Stimulated activated naive B cell treated with anti-CD40 and anti-IgM and Interleukin-4, amounts not matched to agents 10 μg/mL and 1 μg/mL and 100 μg/mL, for 72 hours (primary cell): ENCODE measurements at places on chromosomes 12 and 14.
A peak's percentile ranks its signal among the peaks of the same experiment; 100 is the strongest.

- DNase-seq, result no peak
Measured at GRCh38 chr12:83261998-83262397, 575.3 kb downstream of the TMTC2 start.

DNA sequence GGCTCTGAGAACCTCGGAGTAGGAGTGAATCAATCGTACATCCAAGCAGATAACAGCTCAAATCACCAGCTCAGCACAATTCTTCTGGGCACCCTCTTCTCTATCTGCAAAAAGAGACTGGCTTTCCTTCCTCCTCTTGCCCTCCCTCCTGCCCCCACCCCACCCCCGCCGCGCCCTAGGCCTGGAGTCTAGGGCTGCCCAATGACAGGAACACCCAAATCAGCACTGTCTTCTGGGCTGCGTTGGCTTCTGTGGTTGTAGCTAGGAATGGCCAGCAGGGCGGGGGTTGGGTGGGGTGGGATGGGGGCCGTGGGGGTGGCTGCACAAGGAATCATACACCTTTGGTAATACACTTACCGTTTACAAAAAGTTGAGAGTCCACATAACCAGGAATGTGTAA is 28.0 kb upstream of the TMCC3 start:
- no peak for DNase-seq

DNA sequence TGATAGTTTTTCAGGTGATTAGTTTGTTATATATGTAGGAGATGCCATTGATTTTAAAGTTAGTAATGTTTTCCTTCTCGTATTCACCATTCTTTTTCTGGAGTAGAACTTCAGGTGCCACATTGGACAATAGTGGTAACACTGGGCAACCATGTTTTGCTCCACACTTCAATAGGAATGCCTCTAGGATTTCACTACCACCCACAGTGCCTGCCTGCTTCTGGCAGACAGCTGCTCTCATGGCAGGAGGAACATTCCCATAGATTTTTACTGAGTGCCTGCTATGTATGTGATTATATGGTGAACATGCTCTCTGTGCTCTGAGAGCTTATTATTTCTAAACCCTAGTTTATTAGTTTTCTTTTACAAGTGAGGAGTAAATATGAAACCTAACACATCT is 53.7 kb downstream of the GCH1 start:
- no peak for DNase-seq

DNA sequence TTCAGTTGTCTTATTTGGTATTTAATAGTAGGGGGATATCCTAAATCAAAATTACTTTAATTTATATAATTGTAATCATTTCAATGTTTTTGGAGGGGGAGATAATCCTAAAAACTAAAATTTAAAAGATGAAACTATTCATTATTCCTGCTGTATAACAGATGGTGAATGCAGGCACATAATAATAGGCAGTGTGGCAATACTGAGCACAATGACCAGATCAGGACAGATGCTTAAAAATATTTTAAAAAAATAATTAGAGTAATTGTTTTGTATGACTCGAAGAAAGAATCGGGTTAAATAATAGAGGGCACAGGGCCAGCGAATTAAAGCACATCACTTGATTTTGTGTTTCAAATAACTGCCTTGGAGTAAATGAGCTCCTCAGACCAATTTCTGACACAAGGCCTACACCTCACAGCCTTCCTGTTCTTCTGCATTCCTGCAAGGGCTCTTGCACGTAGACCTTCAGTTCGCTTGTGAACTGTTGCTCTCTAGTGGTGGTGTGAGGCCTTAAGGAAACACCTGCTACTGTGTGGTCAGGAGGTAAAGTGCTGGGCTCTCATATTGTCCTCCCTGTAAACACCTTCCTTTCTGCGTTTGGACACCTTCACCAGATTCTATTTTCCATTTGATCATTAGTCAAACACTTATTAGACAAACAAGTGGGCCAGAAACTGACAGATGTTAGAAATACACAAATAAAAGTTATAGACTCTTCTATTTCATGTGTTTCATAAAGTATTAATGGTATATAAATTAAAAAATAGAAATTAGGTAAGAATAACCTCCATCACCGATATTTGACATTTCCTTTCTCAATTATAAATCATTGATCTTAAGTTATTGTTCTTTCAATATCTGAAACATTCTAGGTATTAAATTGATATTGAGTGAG is 29.3 kb upstream of the KLRF1 start:
- peak; percentile 61 for DNase-seq

DNA sequence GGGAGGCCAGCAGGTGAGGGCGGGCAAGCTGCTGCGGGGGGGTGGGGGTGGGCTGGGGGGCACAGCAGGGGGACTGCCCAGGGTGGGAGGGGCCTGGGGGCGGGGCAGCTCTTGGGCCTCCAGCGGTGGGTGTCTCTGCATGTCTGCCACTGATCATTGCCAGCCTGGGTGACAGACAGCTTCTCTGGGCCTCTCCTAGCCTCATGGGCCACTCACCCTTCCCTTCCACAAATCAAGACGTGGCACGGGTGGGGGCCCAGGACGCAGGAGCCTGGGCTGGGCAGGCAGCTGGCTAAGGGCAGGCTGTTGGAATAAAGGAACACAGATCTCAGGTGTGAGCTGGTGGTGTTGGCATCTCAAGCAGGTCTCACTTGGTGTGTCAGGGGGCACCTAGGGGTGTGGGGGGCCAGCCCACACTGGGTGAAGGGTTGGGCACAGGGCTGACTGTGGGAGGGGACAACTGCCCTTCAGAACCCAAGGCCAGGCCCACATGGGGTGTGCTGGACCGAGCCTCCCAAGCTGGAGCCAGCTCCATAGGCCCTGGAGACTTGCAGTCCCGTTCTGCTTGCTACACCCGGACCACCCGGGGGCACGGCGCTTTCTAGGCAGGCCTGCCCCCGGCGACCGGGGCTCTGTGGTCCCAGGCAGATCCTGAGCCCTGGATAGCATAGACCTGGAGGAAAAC is 3.0 kb downstream of the TEDC1 start:
- DNase-seq, result no peak

DNA sequence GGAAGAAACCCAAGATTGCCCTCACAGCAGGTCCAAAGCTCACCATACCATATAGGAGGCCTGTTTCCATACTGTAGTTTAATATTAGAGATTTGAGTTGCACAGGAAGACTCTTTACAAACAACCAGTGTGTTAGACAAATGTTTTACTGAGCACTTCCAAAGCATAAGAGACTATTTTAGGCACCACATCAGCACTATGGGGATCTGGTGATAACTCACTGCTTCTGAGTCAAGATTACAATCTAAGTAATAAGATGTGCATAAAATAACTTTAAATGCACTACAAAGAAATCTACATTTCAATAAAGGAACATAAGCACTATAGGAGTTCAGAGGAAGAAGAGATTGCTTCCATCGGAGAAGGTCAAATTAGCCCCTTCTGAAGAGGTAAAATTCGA is 71.4 kb downstream of the SPPL3 start:
- DNase-seq, result no peak

DNA sequence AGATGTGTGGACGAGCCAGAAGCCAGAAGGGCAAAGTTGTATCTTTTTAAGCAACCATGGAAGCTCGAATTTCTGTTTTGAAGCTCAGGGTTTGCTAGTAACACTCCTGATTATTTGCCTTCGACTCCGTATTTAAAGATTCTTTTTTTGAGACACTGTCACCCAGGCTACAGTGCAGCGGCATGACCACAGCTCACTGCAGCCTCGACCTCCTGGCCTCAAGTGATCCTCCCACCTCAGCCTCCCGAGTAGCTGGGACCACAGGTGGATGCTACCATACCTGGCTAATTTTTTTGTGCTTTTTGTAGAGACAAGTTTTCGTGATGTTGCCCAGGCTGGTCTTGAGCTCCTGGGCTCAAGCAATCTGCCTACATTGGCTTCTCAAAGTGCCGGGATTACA is 18.7 kb upstream of the OASL start:
- no peak for DNase-seq

- no peak for DNase-seq
Measured at GRCh38 chr14:104977008-104977680, 1.0 kb downstream of the AHNAK2 start.

- DNase-seq, result no peak
Measured at GRCh38 chr12:106141003-106141402, 2.2 kb upstream of the NUAK1 start.

DNA sequence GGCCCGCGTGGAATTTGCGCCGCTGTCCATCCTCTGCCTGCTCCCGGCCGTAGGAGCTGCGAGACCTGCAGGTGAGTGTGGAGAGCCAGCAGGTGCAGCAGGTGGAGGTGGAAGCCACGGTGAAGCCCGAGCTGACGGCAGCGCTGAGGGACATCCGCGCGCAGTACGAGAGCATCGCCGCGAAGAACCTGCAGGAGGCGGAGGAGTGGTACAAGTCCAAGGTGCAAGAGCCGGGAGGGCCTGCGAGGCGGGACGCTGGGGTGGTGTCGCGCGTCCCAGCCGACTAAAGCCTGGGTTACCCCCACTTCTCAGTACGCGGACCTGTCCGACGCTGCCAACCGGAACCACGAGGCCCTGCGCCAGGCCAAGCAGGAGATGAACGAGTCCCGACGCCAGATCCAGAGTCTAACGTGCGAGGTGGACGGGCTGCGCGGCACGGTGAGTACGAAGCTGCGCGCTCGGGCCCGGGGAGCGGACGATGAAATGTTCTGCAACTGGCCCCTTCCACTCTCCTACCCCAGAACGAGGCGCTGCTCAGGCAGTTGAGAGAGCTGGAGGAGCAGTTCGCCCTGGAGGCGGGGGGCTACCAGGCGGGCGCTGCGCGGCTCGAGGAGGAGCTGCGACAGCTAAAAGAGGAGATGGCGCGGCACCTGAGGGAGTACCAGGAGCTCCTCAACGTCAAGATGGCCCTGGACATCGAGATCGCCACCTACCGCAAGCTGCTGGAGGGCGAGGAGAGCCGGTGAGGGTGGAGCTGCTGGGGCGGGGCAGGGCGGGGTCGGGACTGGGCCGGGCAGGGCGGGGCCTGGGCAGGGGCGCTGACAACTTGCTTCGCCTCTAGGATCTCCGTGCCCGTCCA is 2.1 kb downstream of the PRPH start:
- no peak for DNase-seq

- peak; percentile 71 for DNase-seq
Measured at GRCh38 chr14:75222208-75222701, 45.8 kb upstream of the TMED10 start.

- no peak for DNase-seq
Measured at GRCh38 chr12:44372259-44372658, 503.9 kb downstream of the NELL2 start.

GRCh38 chr14:90382491-90383125 is 14.2 kb upstream of the CALM1 start:
- no peak for DNase-seq

DNA sequence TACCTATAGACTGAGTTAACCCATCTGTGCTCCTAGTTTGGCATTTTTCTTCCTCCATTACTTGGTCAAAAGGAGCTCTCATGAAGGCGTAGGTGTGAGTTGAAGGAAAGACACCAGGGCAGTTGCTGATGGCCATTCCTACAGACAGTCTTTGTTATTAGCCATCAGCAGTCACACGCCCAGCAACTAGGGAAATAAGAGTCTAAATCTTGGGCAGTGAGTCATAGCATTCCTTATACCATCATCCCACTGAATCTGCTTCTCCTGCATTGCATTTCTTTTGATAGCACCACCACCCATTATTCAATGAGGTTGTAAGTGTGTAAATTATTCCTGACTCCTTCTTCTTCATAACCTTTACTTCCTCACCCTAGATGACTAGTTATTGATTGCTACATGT is 150.9 kb upstream of the IGF1 start:
- no peak for DNase-seq

DNA sequence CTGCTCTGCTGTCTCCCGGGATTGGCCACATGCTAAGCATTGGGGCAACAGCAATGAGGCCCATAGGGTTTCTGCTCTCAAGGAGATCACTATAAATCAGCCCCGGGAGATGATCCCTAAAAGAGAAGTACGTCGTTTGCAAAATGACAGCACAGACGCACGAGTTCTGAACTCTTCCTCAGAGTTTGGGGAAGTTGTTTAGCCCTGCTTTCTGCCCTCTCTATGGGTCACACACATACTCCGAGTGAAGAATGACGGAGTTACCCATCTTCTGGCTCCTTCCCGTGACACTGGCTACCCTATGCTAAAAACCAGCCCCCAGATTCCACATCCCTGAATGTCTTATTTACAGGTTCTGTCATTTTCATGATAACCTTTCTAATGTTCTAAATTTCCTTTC is 258.0 kb upstream of the PLEKHG7 start:
- peak; percentile 82 for DNase-seq

DNA sequence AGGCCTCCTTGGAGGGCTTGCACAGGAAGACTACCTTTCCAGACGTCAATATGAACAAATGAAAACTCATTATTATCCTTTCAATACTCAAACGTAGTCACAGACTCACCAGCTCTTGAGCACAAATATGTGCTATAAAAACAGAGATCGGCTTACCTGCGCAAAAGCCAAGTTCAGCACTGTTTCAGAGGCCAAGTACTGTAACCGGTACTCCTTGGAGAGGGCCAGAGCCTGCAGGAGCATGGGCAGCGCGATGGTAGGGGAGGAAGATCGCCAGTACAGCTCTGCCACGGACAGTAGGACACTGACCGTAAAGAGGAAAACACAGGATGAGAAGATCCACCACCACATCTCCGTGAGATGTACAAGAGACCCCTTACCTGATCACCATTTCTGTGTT is 21.6 kb upstream of the CAMKK2 start:
- DNase-seq, result no peak

- DNase-seq, result no peak
Measured at GRCh38 chr12:116827432-116827831, 53.8 kb downstream of the HRK start.

- DNase-seq, result peak; percentile 1
Measured at GRCh38 chr14:69152181-69152901, 578 bp downstream of the DCAF5 start.

- DNase-seq, result no peak
Measured at GRCh38 chr14:101371799-101372793, 189.2 kb upstream of the DIO3 start.

- no peak for DNase-seq
Measured at GRCh38 chr12:68539615-68539952, 71.1 kb upstream of the RAP1B start.

- DNase-seq, result no peak
Measured at GRCh38 chr12:102851246-102851645, 65.8 kb downstream of the PAH start.

DNA sequence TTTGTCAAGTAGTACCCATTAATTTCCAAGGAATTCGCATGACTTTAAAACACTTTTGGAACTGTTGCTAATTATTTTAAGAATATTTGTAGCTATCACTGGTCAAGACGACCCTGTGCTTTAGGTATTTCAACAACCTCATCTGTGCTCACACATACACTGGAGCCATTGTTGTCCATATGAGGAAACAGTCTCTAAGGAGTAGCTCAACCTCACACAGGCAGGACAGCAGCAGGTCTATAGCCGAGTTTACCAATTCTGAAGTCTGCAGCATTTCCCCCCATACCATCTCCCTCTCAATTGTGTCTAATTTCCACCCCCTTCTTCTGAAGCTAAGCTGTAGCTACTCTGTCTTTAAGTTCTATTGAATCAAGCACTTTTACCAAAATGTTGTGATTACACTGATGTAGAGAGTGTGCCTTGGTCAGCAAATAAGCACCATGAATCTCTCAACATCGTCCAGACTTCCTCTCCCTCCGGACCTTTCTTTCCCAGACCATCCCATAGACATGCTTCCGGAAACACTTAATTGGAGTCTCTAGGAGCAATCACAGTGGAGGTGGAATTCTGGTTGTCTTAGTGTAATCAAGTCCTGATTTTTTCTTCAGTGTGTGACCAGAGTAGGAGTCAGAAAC is 48.5 kb upstream of the NUAK1 start:
- DNase-seq, result no peak
